ENCODE measurements at places on chromosomes 2 and 18. TPM values are rescaled to one million over a fixed set of nuclear protein-coding genes. Genes with fewer than 3 reads are reported as not detected.

BOLL gene
- not detected for total RNA-seq

ALLC gene
- not detected for total RNA-seq

MAL gene
- not detected for total RNA-seq

FASTKD2 gene
- total RNA-seq, result 60.9 TPM

C2orf78 gene
- total RNA-seq, result not detected

Data from articular chondrocyte of knee joint (primary cell).